ENCODE measurements at places on chromosomes 1 and 21. TPM values are rescaled to one million over a fixed set of nuclear protein-coding genes. Genes with fewer than 3 reads are reported as not detected.

GRCh38 chr1:221858818-221859611, 117.1 kb upstream of the DUSP10 start:
- DNase-seq, result no peak

DNA sequence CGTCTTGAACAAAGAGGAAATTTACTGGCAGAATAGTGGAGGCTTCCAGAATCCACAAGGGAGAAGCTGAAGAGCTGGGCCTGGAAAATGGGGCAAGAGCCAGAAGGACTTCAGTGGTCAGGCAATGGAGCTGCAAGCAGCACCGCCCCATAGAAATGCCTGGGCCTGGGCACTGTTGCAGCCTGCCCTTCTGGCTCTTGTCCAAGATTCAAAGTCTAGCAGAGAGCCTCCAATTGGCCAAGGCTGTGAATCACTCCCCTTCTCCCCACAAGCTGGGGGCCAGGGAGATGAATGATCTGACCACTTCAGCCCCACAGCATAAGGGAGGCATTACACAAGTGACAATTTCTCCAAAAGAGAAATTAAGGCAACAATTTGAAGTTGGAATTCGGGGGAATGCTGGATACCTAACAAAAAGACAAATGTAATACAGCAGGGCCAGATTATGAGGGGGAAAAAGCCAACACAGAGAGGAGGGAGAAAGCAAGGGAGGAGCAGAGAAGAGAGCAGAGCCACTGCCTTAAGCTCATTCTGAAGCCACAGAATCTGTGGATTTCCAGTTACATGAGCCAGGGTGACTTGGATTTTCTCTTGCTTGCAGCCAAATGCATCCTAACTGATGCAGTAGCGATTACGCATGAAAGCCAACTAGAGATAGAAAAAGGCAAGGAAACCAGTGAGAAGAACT, 80.3 kb downstream of the LRIG2 start:
- no peak for DNase-seq

DNA sequence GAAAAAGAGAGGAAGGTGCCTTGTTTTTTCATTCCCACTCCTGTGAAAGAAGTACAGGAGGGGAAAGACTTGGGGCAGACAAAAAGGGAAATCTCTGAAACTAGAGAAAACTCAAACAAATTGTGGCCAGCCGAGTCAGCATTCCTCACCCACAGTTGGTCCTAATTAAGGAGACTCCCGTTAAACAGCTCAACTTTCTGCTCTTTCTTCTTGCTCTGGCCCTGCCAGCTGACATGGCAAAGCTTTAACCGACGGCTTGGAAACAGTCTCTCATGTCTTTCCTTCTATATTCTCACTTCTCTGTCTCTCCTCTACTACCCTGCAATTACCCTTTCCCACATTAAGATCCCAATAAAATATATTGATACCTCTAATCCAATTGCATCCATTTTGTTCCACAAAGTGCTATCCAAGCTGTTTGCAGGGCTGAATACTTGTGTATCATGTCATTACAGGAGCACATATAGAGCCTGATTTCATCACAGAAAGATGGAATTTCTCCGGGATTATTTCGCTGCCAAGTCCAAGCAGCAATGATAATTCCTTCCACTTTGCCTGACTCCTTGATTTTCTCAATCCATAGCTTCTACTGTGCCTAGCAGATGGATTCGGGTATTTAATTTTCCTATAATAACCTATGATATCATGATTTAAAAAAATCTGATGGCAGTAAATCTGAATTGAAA, 65.4 kb upstream of the IPO9 start:
- no peak for DNase-seq

GRCh38 chr1:113812661-113813135, 422 bp upstream of the RSBN1 start:
- no peak for DNase-seq

DNA sequence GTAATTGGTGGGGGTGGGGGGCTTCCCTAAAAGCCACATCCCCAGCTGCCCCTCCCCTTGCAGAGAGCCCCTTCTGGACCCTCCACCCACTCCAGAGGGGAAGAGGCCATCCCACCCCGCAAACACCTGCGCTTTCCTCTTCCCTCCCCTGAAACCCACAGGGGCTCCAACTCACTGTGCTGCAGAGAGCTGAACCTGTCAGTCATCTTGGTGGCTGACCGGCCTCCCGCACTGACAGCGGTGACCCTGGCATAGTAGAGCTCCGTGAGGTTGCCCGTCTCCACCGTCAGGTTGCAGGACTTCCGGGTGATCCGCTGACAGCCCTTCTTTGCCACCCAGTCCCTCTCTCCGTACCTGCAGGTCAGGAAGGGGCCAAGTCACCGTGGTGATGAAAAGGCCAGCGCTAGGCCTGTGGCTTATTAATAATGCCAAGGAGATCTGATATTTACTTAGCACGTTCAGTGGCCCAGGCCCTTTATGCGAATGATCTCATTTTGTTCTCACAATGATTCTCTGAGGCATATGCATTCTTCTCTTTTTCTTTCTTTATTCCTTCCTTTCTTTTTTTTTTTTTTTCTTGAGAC, 5.9 kb downstream of the IL22RA1 start:
- DNase-seq, result no peak

DNA sequence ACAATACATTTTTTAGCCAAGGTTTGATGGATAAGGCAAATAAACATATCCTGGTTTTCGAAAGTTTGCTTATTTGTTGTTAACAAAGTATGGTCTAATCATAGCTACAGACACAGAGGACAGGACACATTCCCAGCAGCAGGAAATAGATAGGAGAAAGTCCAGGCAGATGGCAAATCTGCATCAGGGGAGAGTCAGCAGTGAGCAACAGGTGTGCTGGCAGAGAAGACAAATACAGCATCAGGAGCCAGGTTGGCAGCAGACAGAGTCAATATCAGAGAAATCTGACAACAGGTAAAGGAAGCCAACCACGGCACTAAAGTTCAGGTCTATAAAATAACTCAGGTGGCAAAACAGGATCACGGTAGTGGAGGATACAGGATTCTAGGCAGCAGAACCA, 210.7 kb upstream of the PTBP2 start:
- DNase-seq, result no peak

- peak; percentile 14 for DNase-seq
These were observed 61.2 kb upstream of the MCOLN3 start for GRCh38 chr1:85109475-85109874.

DNA sequence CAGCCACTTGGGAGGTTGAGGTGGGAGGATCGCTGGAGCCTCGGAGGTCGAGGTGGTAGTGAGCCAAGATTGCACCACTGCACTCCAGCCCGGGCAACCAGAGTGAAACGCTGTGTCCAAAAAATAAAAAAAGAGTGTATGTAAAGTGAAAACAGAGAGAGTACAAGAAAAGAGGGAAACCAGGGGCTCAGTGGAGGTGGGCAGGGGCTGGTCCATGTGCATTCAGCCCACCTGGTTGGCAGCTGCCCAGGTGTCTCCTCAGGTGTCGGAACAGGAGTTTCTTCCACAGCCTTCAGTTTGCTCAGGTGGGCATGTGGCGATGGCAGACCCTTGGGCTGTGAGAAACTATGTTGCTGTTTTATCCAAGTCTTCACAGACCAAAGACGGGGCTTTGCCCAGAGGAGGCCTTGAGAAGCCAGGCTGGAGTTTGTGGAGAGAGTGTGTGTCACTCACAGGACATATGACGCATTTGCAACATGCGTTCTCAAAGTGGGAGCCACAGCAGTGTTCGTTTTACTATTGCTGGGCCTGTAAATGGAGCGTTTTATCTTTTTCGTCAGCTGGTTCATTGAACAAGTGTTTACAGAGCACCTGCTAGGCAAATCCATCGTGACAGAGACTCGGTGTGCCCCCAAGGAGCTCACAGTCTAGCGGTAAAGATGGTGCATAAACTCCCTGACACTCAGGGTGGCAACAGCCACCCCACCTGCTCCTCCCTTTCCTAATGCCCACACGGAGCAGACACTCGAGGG, 22.4 kb upstream of the SAMD11 start:
- no peak for DNase-seq

- DNase-seq, result no peak
These were observed 90.0 kb upstream of the LRRN2 start for GRCh38 chr1:204775546-204775945.

- no peak for DNase-seq
These were observed 15.3 kb upstream of the AHCYL1 start for GRCh38 chr1:109969146-109969829.

- DNase-seq, result no peak
These were observed 38.3 kb upstream of the OSBPL9 start for GRCh38 chr1:51578383-51579109.

- peak; percentile 23 for DNase-seq
These were observed 661 bp downstream of the PLEKHO1 start for GRCh38 chr1:150150133-150151021.

- no peak for DNase-seq
These were observed 35.7 kb upstream of the VAV3 start for GRCh38 chr1:108000620-108001111.

GRCh38 chr21:44532712-44533111, 7.3 kb downstream of the KRTAP10-1 start:
- DNase-seq, result no peak

GRCh38 chr1:222996310-222996975, 146.6 kb downstream of the TLR5 start:
- no peak for DNase-seq

Gene MARK1
- not detected for total RNA-seq

Gene CR1
- 0.05 TPM for total RNA-seq

Gene MCOLN3
- total RNA-seq, result 0.19 TPM

Gene CLEC20A
- not detected for total RNA-seq

Gene SLAMF1
- total RNA-seq, result 96.6 TPM

Gene SPRR1B
- not detected for total RNA-seq
